B cell (primary cell): ENCODE measurements at places on chromosomes 12 and 14. TPM values are rescaled to one million over a fixed set of nuclear protein-coding genes. Genes with fewer than 3 reads are reported as not detected.

DNA sequence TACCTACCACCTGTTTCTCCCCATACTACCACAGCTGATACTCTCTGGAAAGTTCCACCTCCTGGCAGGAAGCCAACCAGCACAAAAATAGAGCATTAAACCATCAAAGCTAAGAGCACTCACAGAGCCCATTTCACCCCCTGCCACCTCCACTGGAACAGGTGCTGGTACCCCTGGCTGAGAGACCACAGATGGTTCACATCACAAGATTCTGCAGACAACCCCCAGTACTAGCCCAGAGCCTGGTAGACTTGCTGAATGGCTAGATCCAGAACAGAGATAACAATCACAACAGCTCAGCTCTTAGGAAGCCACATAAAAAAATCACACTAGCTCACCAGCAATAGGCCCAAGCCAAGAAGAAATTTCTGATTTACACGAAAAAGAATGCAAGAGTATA lies 855.2 kb downstream of the FSCB start:
- H3K4me1 ChIP-seq: no peaks in the 10 kb centered on the region
- H3K27ac ChIP-seq: no peak overlapping the region
- no peak for DNase-seq
- H3K4me3 ChIP-seq: no peak overlapping the region
- no peaks in the 10 kb centered on the region for H3K36me3 ChIP-seq

Gene MYO1H
- not detected in 2 replicates for total RNA-seq

Gene C12orf56
- total RNA-seq: not detected in 2 replicates

Gene EFS
- not detected in 2 replicates for total RNA-seq

- H3K27me3 ChIP-seq: no peaks in the 10 kb centered on the region
- DNase-seq: no peak
- H3K4me3 ChIP-seq: no peak overlapping the region
- H3K4me1 ChIP-seq: no peaks in the 10 kb centered on the region
- H3K27ac ChIP-seq: no peak overlapping the region
These were observed 324.6 kb downstream of the RAD51B start for GRCh38 chr14:68144051-68144681.

DNA sequence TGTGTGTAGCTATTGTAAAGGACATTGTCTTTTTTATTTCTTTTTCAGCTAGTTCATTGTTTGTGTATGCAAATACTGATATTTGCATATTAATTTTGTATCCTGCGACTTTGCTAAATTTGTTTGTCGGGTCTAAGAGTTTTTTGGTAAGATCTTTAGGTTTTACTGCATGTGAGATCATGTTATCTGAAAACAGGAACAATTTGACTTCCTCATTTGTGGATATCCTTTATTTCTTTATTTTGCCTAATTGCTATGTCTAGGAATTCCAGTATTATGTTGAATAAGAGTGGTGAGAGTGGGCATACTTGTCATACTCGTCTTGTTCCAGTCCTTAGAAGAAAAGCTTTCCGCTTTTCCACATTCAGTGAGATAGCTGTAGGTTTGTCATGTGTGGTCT lies 28.8 kb downstream of the SIX4 start:
- DNase-seq: no peak
- H3K27me3 ChIP-seq: peaks cover 6% of the 10 kb centered on the region
- no peak overlapping the region for H3K27ac ChIP-seq
- H3K4me3 ChIP-seq: no peak overlapping the region

Gene PKP2
- total RNA-seq: not detected in 2 replicates

DNA sequence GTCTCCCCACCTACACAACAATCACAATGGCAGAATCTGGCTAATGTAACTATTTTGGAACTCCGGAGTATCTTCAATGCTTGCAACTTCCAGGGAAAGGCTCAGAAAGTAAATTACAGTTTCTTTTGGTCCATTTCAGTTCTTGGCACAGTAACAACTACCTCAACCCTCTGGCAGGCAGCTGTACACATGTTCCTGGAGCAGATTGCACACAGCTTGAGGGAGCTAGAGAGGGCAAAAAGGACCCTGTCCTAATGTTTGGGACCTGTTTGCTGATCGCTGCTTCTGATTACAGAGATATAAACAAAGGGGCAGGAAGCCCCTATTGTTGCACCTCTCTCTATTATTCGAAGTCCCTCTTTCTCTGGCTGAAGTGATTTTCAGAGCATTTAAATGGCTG lies 35.2 kb upstream of the SLC38A1 start:
- DNase-seq: no peak
- H3K27ac ChIP-seq: no peak overlapping the region
- no peaks in the 10 kb centered on the region for H3K27me3 ChIP-seq
- H3K4me1 ChIP-seq: peaks cover 18% of the 10 kb centered on the region

Gene EGLN3
- total RNA-seq: 0.69 and 1.5 TPM in 2 replicates

DNA sequence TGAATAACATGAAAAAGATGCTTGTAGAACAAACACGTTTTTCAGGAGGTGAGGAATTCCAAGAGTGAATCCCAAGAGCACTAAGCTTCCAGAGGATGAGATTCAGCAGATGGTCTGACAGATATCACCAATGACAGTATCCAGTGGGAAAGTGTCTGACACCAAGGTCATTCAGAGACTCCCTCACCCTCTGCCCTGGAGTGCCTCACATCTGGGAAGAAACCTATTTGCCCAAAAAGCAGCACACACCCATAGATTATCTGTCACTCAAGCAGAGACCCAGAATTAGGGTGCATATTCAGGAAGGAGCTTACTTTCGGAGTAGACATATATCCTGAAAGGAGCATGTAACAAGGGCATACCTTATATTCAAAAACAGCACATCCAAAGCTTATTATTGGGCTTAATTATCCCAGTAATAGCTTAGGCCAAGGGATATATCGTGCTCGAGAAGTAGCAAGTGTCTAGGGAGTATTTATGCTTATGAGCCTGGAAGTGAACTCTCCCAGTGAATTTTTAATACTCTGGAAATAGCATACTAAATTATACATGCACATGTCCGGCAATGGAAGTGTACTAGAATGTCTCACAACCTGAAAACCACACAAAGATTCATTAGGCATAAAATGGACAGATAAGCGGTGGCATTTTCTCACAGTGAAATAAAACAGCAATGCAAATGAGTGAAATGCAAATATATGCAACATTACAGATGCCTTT lies 998.1 kb upstream of the TMEM132C start:
- H3K36me3 ChIP-seq: no peaks in the 10 kb centered on the region
- no peaks in the 10 kb centered on the region for H3K4me1 ChIP-seq
- no peaks in the 10 kb centered on the region for H3K27me3 ChIP-seq
- no peak overlapping the region for H3K4me3 ChIP-seq
- no peak overlapping the region for H3K27ac ChIP-seq

Gene CISTR
- total RNA-seq: not detected in 2 replicates

Gene RFX4
- not detected in 2 replicates for total RNA-seq

- H3K36me3 ChIP-seq: no peaks in the 10 kb centered on the region
- no peak overlapping the region for H3K4me3 ChIP-seq
- H3K27me3 ChIP-seq: no peaks in the 10 kb centered on the region
- H3K27ac ChIP-seq: no peak overlapping the region
- no peak for DNase-seq
These were observed 18.4 kb downstream of the CMKLR1 start for GRCh38 chr12:108320507-108321293.

DNA sequence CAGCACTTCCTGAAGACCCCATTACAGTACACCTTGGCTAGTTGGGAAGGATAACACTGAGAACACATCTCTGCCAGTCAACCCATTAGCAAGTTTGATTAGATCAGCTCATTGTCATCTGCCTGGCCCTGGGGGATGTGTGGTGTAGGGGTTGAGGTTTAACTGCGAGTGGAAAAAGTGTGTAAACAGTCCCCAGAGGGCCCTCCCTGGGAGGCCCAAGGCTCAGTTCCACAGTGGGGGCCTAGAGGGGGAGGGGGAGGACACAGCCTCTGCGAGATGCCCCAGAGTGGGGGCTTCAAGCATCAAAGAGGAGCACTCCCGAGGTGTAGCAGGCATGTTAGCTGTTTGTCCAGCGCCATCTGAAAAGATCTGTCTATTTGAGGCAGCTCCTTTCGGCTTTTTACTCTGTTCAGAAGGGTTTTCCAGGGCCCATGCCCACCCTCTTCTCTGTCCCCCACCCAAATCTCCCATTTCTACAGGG lies 344 bp downstream of the LPAR5 start:
- no peaks in the 10 kb centered on the region for H3K36me3 ChIP-seq
- peak overlapping the region; percentile 91 for H3K27ac ChIP-seq
- peak overlapping the region; percentile 70 for H3K4me3 ChIP-seq
- DNase-seq: peak; percentile 68

DNA sequence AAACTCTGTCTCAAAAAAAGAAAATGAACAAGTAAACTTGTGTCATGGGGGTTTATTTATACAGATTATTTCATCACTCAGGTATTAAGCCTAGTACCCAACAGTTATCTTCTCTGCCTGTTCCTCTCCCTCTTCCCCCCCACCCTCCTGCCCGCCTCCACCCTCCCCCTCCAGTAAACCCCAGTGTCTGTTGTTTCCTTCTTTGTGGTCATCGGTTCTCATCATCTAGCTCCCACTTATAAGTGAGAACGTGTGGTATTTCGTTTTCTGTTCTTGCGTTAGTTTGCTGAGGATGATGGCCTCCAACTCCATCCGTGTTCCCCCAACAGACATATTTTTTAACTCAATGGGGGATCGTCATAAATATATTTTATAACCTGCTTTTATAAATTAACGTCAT lies 12.3 kb downstream of the IL31 start:
- no peaks in the 10 kb centered on the region for H3K36me3 ChIP-seq
- H3K4me3 ChIP-seq: no peak overlapping the region
- no peak for DNase-seq
- H3K4me1 ChIP-seq: no peaks in the 10 kb centered on the region
- no peaks in the 10 kb centered on the region for H3K27me3 ChIP-seq
- H3K27ac ChIP-seq: no peak overlapping the region

DNA sequence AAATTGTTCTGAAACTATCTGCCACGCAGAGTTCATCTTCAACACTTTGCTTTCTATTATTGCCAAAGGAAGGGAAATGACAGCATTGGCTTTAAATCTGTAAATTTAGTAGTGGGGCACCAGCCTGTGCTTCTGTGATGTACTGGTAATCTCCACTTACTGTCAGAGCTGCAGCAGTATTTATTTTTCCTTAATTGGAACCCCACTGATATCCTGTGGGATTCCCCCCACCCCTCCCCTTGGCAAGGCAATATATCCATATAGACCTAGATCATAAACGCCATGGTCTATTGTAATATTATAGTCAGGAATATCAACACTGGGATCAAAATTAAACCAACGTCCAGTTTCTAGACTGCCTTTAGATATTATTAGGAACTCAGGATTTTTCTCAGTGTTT lies 96.7 kb downstream of the RMST start:
- H3K27me3 ChIP-seq: no peaks in the 10 kb centered on the region
- no peak for DNase-seq
- no peak overlapping the region for H3K4me3 ChIP-seq
- H3K36me3 ChIP-seq: no peaks in the 10 kb centered on the region
- H3K27ac ChIP-seq: no peak overlapping the region

Gene VWF
- not detected in 2 replicates for total RNA-seq

DNA sequence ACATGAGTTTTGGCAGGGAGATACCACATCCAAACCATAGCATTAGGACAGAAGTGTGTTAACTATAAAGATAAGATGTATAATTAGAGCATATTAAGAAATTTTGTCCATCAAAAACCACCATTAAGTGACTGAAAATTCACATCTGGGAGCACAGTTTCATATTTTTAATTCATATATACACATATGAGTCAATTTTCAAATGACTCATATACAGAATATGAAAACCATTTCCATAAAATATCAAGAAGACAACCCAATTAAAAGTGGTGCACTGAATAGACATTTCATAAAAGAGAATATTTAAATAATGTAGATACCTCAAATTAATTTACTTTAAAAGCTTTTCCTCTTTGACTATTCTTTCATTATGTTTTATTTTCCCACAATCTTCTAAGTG lies 25.3 kb downstream of the MUCL1 start:
- no peaks in the 10 kb centered on the region for H3K4me1 ChIP-seq
- no peaks in the 10 kb centered on the region for H3K36me3 ChIP-seq
- no peak for DNase-seq
- no peaks in the 10 kb centered on the region for H3K27me3 ChIP-seq
- no peak overlapping the region for H3K27ac ChIP-seq

GRCh38 chr14:25033358-25033757 lies 16.6 kb downstream of the STXBP6 start:
- no peak overlapping the region for H3K27ac ChIP-seq
- no peaks in the 10 kb centered on the region for H3K4me1 ChIP-seq
- H3K4me3 ChIP-seq: no peak overlapping the region
- no peaks in the 10 kb centered on the region for H3K36me3 ChIP-seq
- H3K27me3 ChIP-seq: no peaks in the 10 kb centered on the region
- DNase-seq: no peak

GRCh38 chr12:130826151-130826801 lies 12.8 kb downstream of the STX2 start:
- H3K27me3 ChIP-seq: no peaks in the 10 kb centered on the region
- peaks cover 5% of the 10 kb centered on the region for H3K4me1 ChIP-seq
- no peak overlapping the region for H3K4me3 ChIP-seq
- peaks cover 2% of the 10 kb centered on the region for H3K36me3 ChIP-seq

- no peaks in the 10 kb centered on the region for H3K27me3 ChIP-seq
- H3K4me3 ChIP-seq: no peak overlapping the region
- DNase-seq: no peak
- H3K4me1 ChIP-seq: no peaks in the 10 kb centered on the region
These were observed 266.9 kb upstream of the PELI2 start for GRCh38 chr14:55851301-55851700.

Gene AQP6
- not detected in 2 replicates for total RNA-seq

GRCh38 chr12:119649202-119649808 lies 18.6 kb upstream of the PRKAB1 start:
- no peak overlapping the region for H3K4me3 ChIP-seq
- no peaks in the 10 kb centered on the region for H3K4me1 ChIP-seq
- peaks cover 5% of the 10 kb centered on the region for H3K27me3 ChIP-seq

Gene C12orf42
- 136 and 138 TPM in 2 replicates for total RNA-seq

DNA sequence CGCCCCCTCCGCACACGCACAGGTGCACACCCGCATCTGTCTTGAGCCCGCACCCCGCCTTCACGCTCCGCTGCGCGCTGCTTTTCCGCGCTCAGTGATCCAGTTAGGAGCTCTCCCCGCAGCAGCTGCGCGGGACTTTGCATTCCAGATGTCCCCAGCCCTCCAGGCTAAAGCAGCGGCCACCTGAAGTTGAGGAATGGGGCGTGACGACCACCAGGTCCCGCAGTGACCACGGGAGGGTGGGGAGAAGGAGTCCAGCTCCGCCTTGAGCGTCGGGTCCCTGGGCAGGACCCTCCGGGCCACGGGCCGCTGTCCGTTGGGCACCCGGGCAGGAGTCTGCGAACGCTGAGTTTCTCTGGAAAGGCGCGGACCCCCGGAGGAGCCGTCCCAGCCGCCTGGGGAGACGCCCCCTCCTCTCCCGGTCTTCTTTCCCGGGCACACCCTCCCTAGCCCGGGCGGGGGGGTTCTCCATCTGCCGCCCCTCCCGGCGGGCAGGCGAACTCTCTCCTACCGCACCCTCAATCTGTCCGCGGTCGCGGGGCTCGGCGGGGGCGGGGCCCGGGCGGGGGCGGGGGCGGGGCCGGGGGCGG lies 334 bp upstream of the TMEM132C start:
- no peak for DNase-seq
- H3K27ac ChIP-seq: no peak overlapping the region
- H3K4me3 ChIP-seq: no peak overlapping the region
- H3K27me3 ChIP-seq: no peaks in the 10 kb centered on the region
